ENCODE measurements at places on chromosomes 11 and 22. TPM values are rescaled to one million over a fixed set of nuclear protein-coding genes. Genes with fewer than 3 reads are reported as not detected.

Gene PPP2R1B
- total RNA-seq: 60.0 TPM

Gene BIK
- 1.1 TPM for total RNA-seq

Gene SAA4
- total RNA-seq: not detected

Gene TNNT3
- total RNA-seq: not detected

Gene HSPB2
- not detected for total RNA-seq

Gene MUC5AC
- total RNA-seq: not detected

Gene OR2D2
- total RNA-seq: 0.32 TPM

Gene ANGPTL5
- not detected for total RNA-seq

Gene UCP3
- total RNA-seq: 0.32 TPM

Gene EXPH5
- under 0.01 TPM for total RNA-seq

Gene PLXNB2
- 45.5 TPM for total RNA-seq

Gene OR51I1
- not detected for total RNA-seq

Gene CFL1
- 1,455 TPM for total RNA-seq

Gene E2F8
- 2.6 TPM for total RNA-seq

Gene TYR
- total RNA-seq: not detected

Gene OMP
- not detected for total RNA-seq

Gene BATF2
- 12.3 TPM for total RNA-seq

Gene SULT4A1
- total RNA-seq: not detected

Gene MICAL2
- 138 TPM for total RNA-seq

Gene MS4A4A
- total RNA-seq: not detected

Gene PLAAT5
- not detected for total RNA-seq

Gene WNT7B
- total RNA-seq: under 0.01 TPM

Gene GSC2
- total RNA-seq: not detected

Gene ALG12
- total RNA-seq: 18.7 TPM

Gene ANO5
- total RNA-seq: 6.2 TPM

Gene CALCB
- not detected for total RNA-seq

Gene CNGA4
- under 0.01 TPM for total RNA-seq

Gene SYT7
- total RNA-seq: under 0.01 TPM

Gene MYBPC3
- total RNA-seq: not detected

Gene CCS
- total RNA-seq: 49.2 TPM

Gene SPDYC
- total RNA-seq: not detected

Gene ARVCF
- total RNA-seq: 59.1 TPM

Gene KAT5
- 35.4 TPM for total RNA-seq
